ENCODE measurements at places on chromosomes 16 and 17. TPM values are rescaled to one million over a fixed set of nuclear protein-coding genes. Genes with fewer than 3 reads are reported as not detected.

Gene SLC25A10
- 5.9 TPM for total RNA-seq

Gene OR4D2
- total RNA-seq = not detected

Gene KLHL11
- total RNA-seq = 3.3 TPM

DNA sequence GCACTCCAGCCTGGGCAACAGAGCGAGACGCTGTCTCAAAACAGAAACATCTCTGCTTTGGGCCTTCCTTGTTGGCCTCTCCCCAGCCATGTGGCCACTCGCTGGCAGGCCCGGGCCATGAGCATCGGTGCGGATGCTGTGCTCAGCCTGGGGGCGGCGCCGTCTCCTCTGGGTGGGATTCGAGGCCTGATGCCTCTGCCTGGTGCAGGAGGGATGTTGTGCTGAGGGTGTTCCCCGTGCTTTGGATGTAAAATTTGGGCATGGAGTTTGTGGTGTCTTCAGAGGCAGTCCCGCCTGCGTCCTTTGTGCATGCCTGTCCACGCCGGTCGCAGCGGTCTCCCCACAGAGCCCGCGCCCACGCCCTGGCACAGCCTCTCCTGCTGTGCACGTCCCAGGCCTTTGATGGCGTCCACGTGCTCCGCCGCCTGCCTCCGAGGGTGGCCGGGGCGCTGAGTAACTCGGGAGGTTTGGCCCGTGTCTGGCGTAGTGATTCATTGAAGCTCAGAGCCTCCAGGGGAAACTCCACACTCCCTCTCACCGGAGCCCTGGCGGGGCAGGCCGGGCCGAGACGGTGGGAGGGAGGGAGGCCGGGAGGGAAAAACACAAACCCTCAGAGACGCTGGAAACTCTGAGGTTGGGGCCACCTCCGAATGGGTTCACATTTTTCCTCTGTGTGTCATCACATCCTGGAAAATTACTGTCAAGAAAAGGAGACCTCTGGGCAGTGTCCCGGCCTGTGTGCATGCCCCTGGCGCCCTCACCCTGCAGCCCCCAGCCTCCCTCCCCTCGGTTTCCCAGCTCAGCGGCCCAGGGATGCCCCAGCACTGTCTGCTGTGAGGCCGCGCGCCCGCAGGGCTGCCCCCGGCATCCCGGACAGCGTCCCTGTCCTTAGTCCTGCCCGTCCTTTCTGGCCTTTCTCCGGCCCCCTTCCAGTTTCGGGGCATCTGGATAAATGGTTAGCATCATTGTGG lies 19.0 kb downstream of the CENPX start:
- H3K4me3 ChIP-seq = no peak overlapping the region
- peak overlapping the region; percentile 7 for H3K27ac ChIP-seq
- peaks cover 35% of the 10 kb centered on the region for H3K4me1 ChIP-seq
- DNase-seq = peak; percentile 48
- H3K27me3 ChIP-seq = no peaks in the 10 kb centered on the region
- no peaks in the 10 kb centered on the region for H3K36me3 ChIP-seq

DNA sequence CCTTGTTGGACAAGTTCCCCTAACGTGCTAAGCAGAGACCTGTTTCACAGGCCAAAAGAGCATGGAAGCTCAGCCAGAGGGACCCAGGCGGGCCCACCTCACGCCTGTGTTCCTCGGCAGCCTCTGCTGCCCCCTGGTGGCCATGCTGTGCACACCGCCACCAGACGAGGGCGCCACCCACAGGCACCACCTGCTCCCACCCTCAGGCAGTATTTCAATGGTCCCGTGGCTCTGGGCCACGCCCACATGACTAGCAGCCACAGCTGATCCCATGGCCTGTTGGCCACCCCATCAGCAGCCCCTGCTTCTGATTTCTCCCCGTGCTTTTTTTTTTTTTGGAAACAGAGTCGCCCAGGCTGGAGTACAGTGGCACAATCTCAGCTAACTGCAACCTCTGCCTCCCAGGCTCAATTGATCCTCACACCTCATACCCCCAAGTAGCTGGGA lies 18.9 kb downstream of the MPG start:
- peaks cover 35% of the 10 kb centered on the region for H3K4me1 ChIP-seq
- H3K4me3 ChIP-seq = no peak overlapping the region
- DNase-seq = peak; percentile 88
- peak overlapping the region; percentile 62 for H3K27ac ChIP-seq
- H3K36me3 ChIP-seq = peaks cover 6% of the 10 kb centered on the region
- H3K27me3 ChIP-seq = no peaks in the 10 kb centered on the region

DNA sequence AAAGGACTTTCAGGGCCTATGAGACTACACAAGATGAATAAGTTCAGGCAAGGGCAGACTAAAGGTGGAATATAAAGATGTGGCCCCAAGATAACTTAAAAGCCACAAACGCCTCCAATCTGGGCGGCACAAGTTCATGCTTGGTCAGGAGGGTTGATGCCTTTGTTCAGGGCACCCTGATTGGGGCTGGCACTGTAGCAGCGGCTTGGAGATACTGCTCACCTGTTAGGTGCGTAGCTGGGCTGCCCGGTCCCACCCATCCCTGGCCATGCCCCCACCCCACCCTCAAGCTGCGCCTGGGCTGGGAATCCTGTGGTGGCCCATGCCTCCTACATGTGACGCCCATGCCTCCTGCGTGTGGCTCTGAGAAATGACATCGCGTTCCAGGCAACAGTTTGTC lies 12.5 kb upstream of the SLC13A2 start:
- no peaks in the 10 kb centered on the region for H3K4me1 ChIP-seq
- H3K27ac ChIP-seq = no peak overlapping the region
- no peaks in the 10 kb centered on the region for H3K36me3 ChIP-seq
- H3K4me3 ChIP-seq = no peak overlapping the region
- no peaks in the 10 kb centered on the region for H3K27me3 ChIP-seq
